ENCODE measurements at places on chromosomes 16 and 17.
A peak's percentile ranks its signal among the peaks of the same experiment; 100 is the strongest.

DNA sequence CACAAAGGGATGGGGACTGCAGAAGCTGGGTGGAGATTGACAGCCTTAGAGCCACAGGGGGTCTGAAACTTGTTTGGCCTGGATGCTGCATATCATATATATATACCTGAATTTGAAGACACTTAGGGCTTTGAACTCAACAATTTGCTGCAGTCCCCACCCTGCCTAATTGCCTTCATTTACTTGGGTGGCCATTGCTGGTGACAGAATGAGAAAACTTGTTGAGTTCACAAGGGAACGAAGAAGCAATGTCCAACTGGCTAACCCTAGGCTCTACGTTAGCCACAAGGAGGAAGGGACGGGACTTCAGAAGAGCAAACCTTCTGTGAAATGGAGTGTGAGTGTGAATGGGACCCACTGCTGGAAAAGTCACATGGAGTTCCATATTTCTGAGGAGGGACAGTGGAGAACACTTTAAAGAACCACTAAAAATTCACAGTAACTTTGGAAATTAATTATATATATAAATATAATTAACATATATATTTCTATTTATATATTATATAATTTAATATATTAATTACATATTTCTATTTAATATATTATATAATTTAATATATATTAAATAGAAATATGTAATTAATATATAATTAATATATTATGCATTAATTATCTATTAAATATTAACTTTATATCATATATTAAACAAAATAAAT, 215.3 kb upstream of the SOX9 start:
- DNase-seq: no peak

DNA sequence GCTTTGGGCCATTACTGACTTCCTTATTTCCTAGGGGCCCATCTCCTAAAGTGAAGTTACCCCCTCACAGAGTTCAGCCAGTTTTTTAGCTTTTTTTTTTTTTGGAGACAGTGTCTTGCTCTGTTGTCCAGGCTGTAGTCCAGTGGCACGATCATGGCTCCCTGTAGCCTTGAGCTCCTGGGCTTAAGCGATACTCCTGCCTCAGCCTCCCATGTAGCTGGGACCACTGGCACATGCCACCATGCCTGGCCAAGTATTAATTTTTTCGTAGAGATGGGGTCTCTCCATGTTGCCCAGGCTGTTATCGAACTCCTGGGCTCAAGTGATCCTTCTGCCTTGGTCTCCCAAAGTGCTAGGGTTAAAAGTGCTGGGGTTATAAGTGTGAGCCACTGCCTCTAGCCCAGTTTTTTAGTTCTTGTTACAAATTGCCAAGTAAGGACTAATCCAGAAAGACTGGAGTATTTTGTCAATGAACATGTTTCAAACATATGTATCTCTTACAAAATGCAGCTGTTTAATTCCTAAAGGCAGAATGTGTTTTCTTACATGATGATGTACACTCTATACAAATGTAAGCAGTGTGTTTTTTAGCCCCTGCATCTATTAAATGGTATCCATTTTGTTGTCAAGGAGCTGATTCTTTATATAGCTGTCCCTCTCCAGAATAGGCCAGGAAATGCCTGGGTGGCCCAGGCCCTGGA, 49.1 kb upstream of the IL34 start:
- no peak for DNase-seq

DNA sequence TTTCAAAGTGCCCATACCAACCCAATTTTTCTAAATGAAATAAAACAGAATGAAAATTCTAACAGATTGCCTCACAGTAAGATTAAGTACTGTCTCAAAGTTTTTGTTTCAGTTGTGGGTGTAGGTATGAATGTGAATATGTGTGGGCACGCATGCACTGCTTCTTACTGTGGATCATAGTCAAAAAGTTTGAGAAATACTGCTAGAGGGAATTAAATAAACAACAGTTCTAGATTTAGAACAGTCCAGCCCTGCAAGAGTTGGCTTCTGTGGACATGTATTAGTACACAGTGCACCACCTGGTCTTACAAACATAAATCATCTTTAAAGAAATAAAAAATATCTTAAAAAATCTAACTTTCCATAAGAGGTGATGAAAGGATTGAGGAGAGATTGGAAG, 8.4 kb downstream of the ZNF652 start:
- DNase-seq: no peak

DNA sequence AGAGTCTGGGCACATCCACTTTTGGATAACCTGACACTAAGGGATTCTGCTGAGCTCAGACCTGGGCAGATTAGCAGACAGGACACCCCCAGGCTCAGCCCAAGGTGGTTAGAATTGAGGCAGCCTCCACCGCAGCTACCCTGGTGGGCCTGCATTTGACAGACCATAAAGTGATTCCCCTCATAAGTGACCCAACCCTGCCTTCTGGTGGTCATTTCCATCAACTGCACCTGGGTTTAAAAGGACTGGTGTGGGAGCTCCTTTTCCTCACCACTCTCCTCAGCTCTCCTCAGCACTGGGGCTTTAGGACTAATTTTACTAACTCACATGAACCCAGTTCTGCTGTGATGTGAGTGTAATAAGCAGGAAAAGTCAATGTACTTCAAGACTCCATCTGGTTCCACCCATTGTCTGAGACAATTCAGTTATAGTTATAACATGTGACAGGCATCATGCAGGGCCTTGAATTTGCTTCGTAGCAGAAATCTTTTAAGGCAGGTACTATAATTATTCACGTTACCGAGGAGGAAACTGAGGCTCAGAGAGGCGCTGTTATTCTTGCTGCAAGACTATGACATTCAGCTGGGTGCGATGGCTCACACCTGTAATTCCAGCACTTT, 42.5 kb downstream of the MYH3 start:
- DNase-seq: no peak

- no peak for DNase-seq
Measured at GRCh38 chr16:74847202-74847601, 72.6 kb upstream of the FA2H start.

- no peak for DNase-seq
Measured at GRCh38 chr16:89370601-89371000, 119.8 kb downstream of the ANKRD11 start.

- DNase-seq: no peak
Measured at GRCh38 chr17:36935671-36936454, 1.4 kb upstream of the LHX1 start.

DNA sequence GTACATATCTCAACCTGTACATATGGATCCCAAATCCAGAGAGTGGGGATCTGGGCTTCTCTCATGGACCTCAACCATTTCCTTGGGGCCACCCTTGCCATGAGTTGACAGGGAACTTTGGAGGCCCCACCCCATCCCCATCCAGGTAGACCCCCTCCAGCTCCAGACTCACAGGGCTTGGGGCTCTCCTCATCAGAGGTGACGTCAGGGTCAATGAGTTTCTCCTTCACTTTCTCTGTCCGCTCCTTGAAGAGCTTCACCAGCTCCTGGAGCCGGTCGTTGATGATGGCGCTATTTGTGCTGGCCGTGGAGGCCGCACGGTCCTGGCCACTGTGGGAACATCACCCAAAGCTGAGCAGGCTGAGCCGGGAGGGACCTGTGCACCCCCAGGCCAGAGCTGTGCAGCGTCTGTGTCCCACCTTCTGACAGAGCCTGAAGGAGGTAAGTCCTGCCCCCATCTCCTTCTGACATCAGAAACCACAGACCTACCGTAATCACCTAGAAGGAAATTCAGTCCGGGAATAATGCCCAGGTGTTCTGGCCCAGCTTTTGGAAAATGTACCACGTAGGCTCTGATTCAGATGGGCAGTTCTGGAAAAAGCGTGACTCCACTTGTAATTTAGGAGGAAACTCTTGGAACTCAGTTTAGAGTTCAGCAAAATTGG, 50.6 kb downstream of the CNGB1 start:
- DNase-seq: no peak

GRCh38 chr16:66858740-66859396, 14.7 kb downstream of the CA7 start:
- no peak for DNase-seq

DNA sequence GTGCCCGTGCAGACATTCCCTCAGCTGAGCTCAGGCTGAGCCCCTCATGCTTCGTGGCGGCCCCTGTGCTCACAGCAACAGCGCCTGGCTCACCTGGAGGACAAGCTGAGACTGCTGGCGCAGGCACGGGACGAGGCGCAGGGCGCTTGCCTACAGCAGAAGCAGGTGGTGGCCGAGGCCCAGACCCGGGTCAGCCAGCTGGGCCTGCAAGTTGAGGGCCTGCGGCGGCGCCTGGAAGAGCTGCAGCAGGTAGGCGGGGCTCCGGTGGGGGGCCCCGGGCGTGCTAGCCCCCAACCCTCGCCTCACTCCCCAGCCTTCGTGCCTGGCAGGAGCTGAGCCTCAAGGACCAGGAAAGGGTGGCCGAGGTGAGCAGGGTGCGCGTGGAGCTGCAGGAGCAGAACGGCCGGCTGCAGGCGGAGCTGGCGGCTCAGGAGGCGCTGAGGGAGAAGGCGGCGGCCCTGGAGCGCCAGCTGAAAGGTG, 1.4 kb upstream of the RAC3 start:
- no peak for DNase-seq

DNA sequence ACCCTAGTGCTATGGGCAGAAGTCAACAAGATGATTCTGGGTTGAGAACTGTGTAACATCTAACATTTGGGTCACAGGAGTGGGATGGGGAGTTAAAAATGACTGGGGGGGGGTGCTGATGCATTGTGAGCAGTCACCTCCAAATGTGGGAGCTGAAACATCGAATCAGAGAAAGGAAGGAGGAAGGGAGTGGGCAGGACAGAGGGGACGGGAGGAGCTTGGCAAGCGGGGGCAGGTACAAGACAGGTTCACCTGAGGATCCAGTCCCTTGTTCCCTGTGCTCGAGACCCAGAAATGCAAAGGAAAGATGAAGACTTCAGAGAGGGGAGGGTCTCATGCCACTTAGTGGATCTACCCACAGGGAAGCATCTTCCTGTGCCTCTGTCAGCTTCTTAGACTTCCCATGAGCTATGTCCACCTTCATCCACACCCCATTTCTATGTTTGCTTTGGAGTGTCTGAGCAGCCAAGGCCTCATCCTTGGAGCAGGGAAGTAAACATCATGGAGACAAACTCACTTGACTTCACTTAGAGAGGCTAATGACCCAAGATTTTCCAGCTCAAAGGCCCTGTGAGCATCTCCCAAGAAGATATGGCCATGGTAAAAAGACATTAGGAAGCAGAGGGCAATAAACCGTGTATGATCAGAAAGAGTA, 20.5 kb downstream of the SMPD3 start:
- no peak for DNase-seq

DNA sequence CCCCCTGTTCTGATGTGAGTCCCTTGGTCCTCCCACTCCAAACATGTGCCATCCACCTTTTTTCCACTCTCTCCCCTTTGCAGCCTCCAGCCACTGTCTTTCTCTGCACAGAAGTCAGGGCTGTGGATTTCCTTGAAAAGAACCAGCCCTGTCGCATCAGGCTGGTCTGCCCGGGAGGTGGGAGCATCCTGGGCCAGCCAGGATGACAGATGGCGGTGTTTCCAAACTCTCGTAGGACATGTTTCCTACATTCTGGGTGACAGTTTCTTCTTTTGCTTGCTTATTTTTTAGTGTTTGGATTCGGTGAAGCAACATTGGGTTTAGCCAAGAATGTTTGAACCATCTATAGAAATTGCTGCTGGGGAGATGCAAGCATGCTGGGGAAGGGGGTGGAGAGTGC, 100.8 kb downstream of the CCDC182 start:
- DNase-seq: no peak

- no peak for DNase-seq
Measured at GRCh38 chr16:55900616-55901393, 25.6 kb upstream of the CES5A start.

GRCh38 chr17:8844229-8845218, 22.9 kb downstream of the PIK3R6 start:
- no peak for DNase-seq

DNA sequence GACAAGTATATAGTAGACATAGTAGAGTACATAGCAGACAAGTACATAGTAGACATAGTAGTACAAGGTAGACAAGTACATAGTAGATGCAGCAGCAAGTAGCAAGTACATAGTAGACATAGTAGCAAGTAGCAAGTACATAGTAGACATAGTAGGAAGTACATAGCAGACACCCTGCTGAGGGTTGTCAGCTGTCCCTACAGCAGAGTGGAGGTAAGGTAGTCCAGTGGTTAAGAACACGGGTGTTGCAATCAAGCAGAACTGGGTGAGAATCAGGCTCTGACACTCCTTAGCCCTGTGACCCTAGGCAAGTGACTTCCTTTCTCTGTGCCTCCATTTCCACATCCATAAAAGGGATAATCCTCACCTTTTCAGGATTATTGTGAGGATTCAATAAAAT, 94.7 kb downstream of the NOG start:
- DNase-seq: no peak

- DNase-seq: no peak
Measured at GRCh38 chr16:65244787-65245186, 122.9 kb upstream of the CDH11 start.

- DNase-seq: peak; percentile 55
Measured at GRCh38 chr16:85556456-85557082, 56.6 kb upstream of the GSE1 start.

- no peak for DNase-seq
Measured at GRCh38 chr17:57197466-57198071, 58.8 kb upstream of the MSI2 start.

DNA sequence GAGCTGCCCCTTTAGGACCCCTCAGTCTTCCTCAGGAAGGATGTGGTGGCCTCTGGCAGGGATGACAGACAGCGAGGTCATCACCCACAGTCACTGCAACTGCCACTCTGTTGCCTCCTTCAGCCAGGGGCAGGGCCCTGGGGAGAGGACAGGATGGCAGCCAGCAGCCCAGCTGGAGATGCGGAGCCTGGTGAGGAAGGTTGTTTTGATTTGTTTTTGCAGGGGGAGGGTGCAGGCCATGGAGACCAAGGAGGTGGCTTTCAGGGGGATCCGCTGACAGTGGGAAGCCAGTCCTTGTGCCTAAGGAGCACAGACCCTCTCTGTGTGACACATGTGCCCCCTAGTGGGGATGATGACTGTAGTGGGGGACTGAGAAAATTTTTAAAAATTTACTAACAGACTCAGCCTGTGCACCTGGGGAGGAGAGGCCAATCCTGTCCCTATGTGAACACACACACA, 7.4 kb downstream of the PRCD start:
- DNase-seq: peak; percentile 45

DNA sequence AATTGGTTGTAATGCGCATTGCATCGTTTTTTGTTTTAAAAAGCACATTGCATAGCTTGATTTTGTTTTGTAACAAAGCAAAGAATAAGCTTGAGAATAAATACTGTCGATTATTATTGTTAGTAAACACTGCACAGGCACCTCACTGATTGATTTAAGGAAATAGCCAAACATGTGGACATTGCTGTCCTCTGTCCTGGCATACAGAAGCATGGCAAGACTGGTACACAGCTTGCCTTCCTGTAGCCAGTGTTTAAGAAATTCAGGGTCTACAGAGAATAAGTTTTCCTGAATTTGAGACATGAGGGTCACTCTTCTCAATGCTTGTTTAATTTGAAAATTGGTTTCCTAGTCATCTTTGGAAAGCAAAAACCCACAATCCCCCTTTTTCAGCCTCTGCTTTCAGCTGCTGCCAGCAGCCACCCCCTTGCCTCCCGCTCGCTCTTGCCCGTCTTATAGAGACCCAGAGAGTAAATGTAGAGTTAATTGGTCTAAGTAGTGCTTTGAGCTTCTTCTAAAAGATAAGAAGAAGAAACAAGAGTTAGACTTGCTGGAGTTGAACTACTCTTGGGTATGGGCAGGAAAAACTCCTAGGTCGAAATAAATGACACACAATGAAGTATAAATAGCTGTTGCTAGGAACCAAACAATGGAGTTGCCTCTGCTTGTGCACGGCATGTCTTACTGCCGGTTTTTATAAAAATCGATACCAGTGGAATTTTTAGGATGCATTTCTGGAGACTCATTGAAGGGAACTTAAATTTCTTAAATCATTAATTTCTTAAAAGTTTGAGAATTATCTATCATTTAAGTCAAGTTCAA, 116.6 kb downstream of the MRTFB start:
- no peak for DNase-seq

GRCh38 chr17:48104440-48104839, 3.1 kb upstream of the SNX11 start:
- DNase-seq: no peak

All from stimulated activated CD4-positive, alpha-beta T cell treated with anti-CD3 and anti-CD28 coated beads, Interleukin-2, amount 100 ng/mL, for 4 hours (primary cell).